ENCODE measurements at places on chromosomes 3 and 15. TPM values are rescaled to one million over a fixed set of nuclear protein-coding genes. Genes with fewer than 3 reads are reported as not detected.

SPTBN5 gene
- 0.04 TPM for total RNA-seq

GOLGA8Q gene
- 0.42 TPM for total RNA-seq

STAB1 gene
- total RNA-seq: 10.3 TPM

ABI3BP gene
- total RNA-seq: 19.3 TPM

PIGX gene
- 34.8 TPM for total RNA-seq

RETNLB gene
- total RNA-seq: not detected

HDAC11 gene
- 16.7 TPM for total RNA-seq

GNB5 gene
- total RNA-seq: 3.1 TPM

CISH gene
- total RNA-seq: 50.5 TPM

MYZAP gene
- 1.4 TPM for total RNA-seq

GPR15 gene
- total RNA-seq: not detected

CCNB2 gene
- total RNA-seq: 0.33 TPM

CASR gene
- not detected for total RNA-seq

TP53BP1 gene
- 17.0 TPM for total RNA-seq

MED12L gene
- 0.13 TPM for total RNA-seq

IP6K1 gene
- 18.1 TPM for total RNA-seq

LRRFIP2 gene
- total RNA-seq: 103 TPM

THAP10 gene
- 2.3 TPM for total RNA-seq

ATP13A5 gene
- not detected for total RNA-seq

RBP2 gene
- total RNA-seq: not detected

- H3K4me3 ChIP-seq: peak overlapping the region; percentile 79
- peaks cover 37% of the 10 kb centered on the region for H3K4me1 ChIP-seq
- DNase-seq: no peak
- H3K36me3 ChIP-seq: no peaks in the 10 kb centered on the region
- no peaks in the 10 kb centered on the region for H3K27me3 ChIP-seq
Measured at GRCh38 chr3:87228316-87228715, 1.2 kb downstream of the CHMP2B start.

GRCh38 chr3:31767920-31768319 is 213.1 kb downstream of the OSBPL10 start:
- no peak overlapping the region for H3K4me3 ChIP-seq
- H3K36me3 ChIP-seq: no peaks in the 10 kb centered on the region
- H3K27me3 ChIP-seq: no peaks in the 10 kb centered on the region
- no peak overlapping the region for H3K27ac ChIP-seq

- no peak for DNase-seq
- H3K4me1 ChIP-seq: no peaks in the 10 kb centered on the region
- no peak overlapping the region for H3K4me3 ChIP-seq
- H3K36me3 ChIP-seq: no peaks in the 10 kb centered on the region
Measured at GRCh38 chr15:75142499-75142898, 59.2 kb upstream of the C15orf39 start.

- H3K36me3 ChIP-seq: peaks cover 2% of the 10 kb centered on the region
- H3K4me1 ChIP-seq: peaks cover 14% of the 10 kb centered on the region
- no peak for DNase-seq
- peak overlapping the region; percentile 68 for H3K27ac ChIP-seq
Measured at GRCh38 chr15:101641894-101642293, 10.3 kb downstream of the TM2D3 start.

GRCh38 chr3:189365609-189366564 is 194.1 kb downstream of the TPRG1 start:
- H3K27me3 ChIP-seq: no peaks in the 10 kb centered on the region
- H3K36me3 ChIP-seq: no peaks in the 10 kb centered on the region
- peaks cover 41% of the 10 kb centered on the region for H3K4me1 ChIP-seq
- H3K4me3 ChIP-seq: no peak overlapping the region

DNA sequence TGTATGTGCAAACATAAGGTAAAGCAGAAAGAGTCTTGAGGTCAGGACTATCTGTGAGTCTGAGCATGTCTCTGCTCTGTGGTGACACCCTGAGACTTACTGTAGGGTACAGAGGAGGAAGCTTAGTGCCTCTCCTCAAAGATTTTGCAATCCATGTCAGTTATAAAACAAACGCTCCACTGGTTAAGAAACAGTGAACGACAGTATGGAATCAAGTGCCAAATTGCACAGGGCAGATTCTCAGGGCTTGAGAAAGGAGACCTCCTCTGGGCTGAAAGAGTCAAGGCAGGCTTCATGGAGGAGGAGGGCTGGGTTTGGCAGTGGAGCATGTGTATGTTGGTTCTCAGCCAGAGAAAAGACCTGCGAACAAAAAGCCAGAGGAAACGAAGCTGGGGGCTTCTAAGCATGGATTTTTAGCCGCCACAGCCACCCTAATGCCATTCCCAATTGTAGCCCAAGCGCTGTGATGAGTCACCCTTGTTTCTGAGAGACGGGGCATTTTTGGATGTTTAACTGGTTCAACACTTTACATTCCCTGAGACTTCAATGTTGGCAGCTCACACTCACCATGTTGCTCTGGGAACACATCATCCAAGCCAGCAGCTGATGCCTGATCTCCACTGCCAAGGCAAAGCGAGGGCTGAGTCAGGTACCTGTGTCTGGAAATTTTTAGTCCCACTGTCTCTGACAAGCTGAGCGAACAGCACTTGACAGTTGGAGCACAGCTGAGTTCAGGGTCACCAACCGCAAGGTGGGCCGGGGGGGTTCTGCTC is 3.4 kb upstream of the DGKG start:
- no peak for DNase-seq
- no peak overlapping the region for H3K27ac ChIP-seq
- no peaks in the 10 kb centered on the region for H3K36me3 ChIP-seq
- H3K4me3 ChIP-seq: no peak overlapping the region

DNA sequence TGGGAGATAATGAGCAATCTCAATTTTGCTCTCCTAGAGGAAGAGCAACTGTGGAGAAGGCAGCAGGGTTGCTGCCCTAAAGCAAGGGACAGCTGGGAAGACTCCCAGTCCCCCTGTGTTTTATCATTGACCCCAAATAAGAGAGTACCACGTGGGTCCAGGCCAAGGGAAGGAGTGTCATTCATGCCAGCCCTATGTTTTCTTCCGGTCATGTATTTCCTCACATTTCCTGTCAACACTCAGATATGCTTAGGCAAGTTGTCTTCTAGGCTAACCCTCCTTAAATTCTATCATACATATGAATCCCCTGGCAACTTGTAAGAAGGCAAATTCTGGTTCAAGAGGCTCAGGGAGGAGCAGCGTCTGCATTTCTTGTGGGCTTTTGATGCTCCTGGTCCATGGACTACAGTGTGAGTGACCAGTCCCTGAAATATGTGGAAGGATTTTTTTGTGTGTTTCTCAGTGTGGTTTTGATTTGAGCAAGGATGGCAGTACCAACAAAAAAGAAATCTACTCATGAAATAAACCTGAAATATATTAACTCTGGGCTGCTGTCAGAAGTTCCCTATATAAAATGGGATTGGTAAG is 31.9 kb upstream of the RPP14 start:
- no peak overlapping the region for H3K27ac ChIP-seq
- H3K4me3 ChIP-seq: no peak overlapping the region
- no peak for DNase-seq
- no peaks in the 10 kb centered on the region for H3K27me3 ChIP-seq
- no peaks in the 10 kb centered on the region for H3K36me3 ChIP-seq

- DNase-seq: no peak
- no peaks in the 10 kb centered on the region for H3K27me3 ChIP-seq
- H3K36me3 ChIP-seq: no peaks in the 10 kb centered on the region
Measured at GRCh38 chr3:136543385-136543784, 208.8 kb downstream of the STAG1 start.

DNA sequence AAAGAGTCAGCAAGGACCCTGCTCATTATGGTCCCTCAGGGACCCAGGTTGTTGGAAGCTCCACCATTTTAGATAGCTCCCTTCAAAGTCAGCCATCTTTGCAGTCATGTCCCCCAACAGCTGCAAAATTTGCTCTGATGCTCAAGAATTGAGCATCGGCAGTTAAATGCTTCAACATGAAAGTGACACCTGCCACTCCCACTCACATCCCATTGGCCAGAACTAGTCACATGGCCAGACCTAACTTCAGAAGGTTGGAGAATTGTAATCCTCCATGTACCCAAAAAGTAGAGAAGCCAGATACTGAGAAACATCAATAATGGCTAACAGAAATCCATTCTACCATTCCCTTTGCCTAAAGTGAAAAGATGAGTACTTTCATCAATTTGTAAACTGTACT is 171.5 kb upstream of the NR2E3 start:
- no peaks in the 10 kb centered on the region for H3K36me3 ChIP-seq
- no peak overlapping the region for H3K27ac ChIP-seq
- peaks cover 3% of the 10 kb centered on the region for H3K4me1 ChIP-seq
- H3K4me3 ChIP-seq: no peak overlapping the region
- no peaks in the 10 kb centered on the region for H3K27me3 ChIP-seq

- no peak for DNase-seq
- H3K4me1 ChIP-seq: peaks cover 21% of the 10 kb centered on the region
- H3K36me3 ChIP-seq: no peaks in the 10 kb centered on the region
- peak overlapping the region; percentile 95 for H3K27ac ChIP-seq
Measured at GRCh38 chr3:66036586-66037148, 2.1 kb downstream of the MAGI1 start.

DNA sequence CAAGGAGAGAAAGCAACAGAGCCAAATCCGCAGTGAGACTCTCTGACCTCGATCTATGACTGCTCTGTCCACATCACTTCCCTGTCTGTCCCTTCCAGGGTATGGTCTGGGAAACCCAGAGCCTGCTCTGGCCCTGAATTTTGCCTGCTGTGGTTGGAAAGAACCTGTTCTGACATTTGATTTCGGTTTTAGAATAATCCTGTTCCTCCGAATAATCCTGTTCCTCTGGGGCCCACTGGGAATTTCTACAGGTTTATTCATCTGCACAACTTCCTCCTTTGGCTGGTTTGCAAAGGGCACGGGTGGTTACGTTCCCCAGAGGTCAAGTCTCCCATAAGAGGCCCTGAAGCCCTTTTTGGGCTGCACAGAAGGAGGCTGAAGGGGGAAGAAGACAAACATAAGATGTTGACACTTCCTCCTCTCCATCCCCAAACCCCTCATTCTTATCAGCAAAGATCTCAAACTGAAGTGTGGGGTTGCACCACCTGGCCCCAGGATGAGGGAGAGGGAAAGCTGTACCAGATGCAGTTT is 10.6 kb downstream of the LAMP3 start:
- H3K27ac ChIP-seq: no peak overlapping the region
- no peaks in the 10 kb centered on the region for H3K4me1 ChIP-seq
- H3K4me3 ChIP-seq: no peak overlapping the region
- no peak for DNase-seq

GRCh38 chr3:197520311-197521276 is 35.2 kb downstream of the BDH1 start:
- no peak for DNase-seq
- H3K27ac ChIP-seq: no peak overlapping the region
- no peaks in the 10 kb centered on the region for H3K36me3 ChIP-seq
- H3K4me1 ChIP-seq: no peaks in the 10 kb centered on the region

- H3K27me3 ChIP-seq: no peaks in the 10 kb centered on the region
- H3K4me3 ChIP-seq: no peak overlapping the region
- H3K36me3 ChIP-seq: no peaks in the 10 kb centered on the region
- H3K4me1 ChIP-seq: peaks cover 6% of the 10 kb centered on the region
- no peak for DNase-seq
Measured at GRCh38 chr3:10693457-10693856, 122.6 kb upstream of the SLC6A11 start.

DNA sequence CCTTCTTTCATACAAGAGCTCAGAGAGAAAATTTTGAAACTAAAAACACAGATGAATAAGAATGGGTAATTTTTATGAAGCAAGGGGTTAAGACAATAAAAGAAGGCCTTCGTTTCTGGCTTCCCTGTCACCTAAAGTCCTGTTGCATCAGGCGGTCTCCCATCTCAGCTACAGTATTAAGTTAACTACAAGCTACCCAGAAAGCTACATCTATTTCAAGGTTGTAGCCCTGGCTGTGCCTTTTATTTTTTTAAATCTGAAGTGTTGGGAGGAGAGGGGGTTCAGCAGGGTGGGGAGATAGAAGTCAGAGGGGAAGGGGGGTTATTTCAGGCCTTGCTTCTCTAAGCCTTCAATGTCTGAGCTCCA is 183.3 kb downstream of the TPRG1 start:
- no peaks in the 10 kb centered on the region for H3K27me3 ChIP-seq
- no peak overlapping the region for H3K4me3 ChIP-seq
- H3K4me1 ChIP-seq: peaks cover 19% of the 10 kb centered on the region
- no peaks in the 10 kb centered on the region for H3K36me3 ChIP-seq
- H3K27ac ChIP-seq: peak overlapping the region; percentile 80

GRCh38 chr3:185717627-185718402 is 107.0 kb downstream of the IGF2BP2 start:
- H3K27me3 ChIP-seq: peaks cover 7% of the 10 kb centered on the region
- no peaks in the 10 kb centered on the region for H3K4me1 ChIP-seq
- H3K27ac ChIP-seq: no peak overlapping the region
- H3K36me3 ChIP-seq: no peaks in the 10 kb centered on the region
- no peak overlapping the region for H3K4me3 ChIP-seq

- H3K4me1 ChIP-seq: no peaks in the 10 kb centered on the region
- H3K27ac ChIP-seq: no peak overlapping the region
- H3K36me3 ChIP-seq: no peaks in the 10 kb centered on the region
- H3K27me3 ChIP-seq: no peaks in the 10 kb centered on the region
Measured at GRCh38 chr3:9204253-9204992, 45.0 kb downstream of the SRGAP3 start.

- H3K27me3 ChIP-seq: no peaks in the 10 kb centered on the region
- no peaks in the 10 kb centered on the region for H3K36me3 ChIP-seq
- no peak for DNase-seq
Measured at GRCh38 chr3:67017211-67017610, 19.1 kb downstream of the KBTBD8 start.

DNA sequence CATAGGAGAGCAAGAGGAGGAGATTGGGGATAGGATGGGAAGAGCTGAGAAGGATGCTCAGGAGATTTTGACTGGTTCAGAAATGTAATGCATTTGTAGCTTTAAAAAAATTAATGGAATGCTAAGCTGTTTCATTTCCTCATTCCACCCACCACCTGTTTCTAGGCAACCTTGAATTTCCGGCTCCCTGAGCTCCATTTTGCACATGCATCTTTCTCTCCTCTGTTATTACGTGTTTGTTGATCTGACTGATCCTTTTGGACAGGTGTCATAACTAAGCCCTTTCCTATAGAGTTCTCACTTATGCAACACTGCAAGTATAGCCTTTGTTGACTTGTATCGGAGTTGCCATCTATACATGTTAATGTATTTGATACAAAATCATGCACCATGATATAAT is 4.3 kb downstream of the TMPRSS7 start:
- H3K4me1 ChIP-seq: no peaks in the 10 kb centered on the region
- H3K27ac ChIP-seq: no peak overlapping the region
- H3K4me3 ChIP-seq: no peak overlapping the region
- H3K27me3 ChIP-seq: no peaks in the 10 kb centered on the region
- no peak for DNase-seq

GRCh38 chr3:33544126-33544525 is 103.9 kb upstream of the UBP1 start:
- H3K4me1 ChIP-seq: no peaks in the 10 kb centered on the region
- H3K4me3 ChIP-seq: no peak overlapping the region
- DNase-seq: no peak
- peaks cover 2% of the 10 kb centered on the region for H3K36me3 ChIP-seq
- no peaks in the 10 kb centered on the region for H3K27me3 ChIP-seq
- no peak overlapping the region for H3K27ac ChIP-seq

Measured in gastrocnemius medialis (tissue), 4 donors.